ENCODE measurements at places on chromosomes 2 and 18.

DNA sequence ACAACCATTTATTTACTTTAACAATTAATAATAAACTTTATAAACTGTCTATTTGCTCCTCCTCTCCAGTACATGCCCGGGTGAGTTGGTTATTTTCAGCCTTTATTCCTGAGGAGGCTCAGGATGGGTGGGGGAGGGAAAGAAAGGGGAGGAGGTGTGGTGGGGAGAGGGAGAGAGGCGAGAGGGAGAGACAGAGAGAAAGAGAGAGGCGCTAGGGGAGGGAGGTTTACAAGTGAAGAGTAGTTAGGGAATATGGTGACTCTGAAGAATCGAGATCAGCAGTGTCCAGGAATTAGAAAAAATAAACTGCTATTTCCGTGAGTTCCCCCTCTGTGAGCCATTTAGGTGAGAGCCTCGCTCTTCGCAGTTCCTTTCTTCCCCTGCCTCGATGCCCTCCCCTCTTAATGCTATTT, 138.9 kb downstream of the MEIS1 start:
- DNase-seq, result no peak

DNA sequence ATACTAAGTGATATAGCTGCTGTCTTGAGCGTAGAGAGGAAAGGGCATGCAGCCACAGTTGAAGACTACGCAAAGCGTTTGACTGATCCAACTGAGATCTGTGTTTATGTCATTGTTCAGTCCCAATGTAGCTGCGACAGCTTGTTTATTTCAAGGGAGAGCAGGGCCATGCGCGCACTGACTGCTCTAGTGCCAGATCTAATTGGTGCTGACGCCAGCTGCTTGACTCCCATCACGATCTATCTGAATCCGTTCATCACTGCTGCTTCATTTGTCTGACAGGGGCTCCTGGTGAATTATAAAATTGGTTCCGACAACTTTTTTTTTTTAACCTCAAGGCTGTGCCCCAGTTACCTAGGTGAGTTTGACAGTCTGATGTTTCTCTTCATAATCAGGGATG, 75.7 kb downstream of the CHST9 start:
- DNase-seq, result no peak

GRCh38 chr2:182422864-182423263, 4.0 kb downstream of the PDE1A start:
- no peak for DNase-seq

- no peak for DNase-seq
Observed at GRCh38 chr2:68807821-68808266, 63.4 kb downstream of the BMP10 start.

GRCh38 chr2:232315049-232315922, 63.3 kb upstream of the ALPP start:
- DNase-seq, result peak; percentile 71

GRCh38 chr2:42141687-42142546, 27.2 kb upstream of the EML4 start:
- DNase-seq, result no peak

GRCh38 chr2:61537277-61537949, 743 bp downstream of the XPO1 start:
- DNase-seq, result peak; percentile 16

GRCh38 chr2:104757056-104757455, 96.9 kb upstream of the POU3F3 start:
- DNase-seq, result no peak

DNA sequence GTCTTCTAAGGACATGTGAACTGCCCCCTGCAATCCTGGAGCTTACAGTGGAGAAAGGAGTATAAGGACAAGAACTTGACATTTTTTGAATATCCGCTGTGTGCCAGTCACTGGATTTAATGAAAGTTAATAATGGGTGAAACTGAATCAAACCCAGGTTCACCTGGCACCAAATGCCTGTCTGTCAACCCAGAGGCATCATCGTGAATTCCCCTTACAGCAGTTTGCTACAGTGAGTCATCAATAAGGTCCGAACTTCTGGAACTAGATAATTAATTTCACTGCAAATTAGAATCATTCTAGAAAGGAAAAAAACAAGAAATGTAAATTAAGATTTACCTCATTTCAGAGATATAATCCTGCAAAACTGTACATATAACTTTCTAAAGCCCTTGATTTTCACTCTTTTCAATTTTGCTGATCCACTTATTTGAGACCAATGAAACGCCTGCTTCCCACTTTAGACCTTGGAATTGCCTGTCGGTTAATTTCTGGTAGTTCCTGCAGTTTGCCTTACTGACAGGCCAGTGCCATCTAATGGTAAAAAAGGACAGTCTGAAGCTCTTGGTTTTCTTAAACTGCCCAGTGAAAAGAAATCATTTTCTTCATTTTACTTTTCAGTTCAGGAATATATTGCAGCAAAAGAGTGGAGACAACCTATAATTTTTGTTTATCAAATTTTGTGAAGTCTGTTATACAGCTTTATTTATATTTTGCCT, 8.2 kb downstream of the DSG2 start:
- no peak for DNase-seq

DNA sequence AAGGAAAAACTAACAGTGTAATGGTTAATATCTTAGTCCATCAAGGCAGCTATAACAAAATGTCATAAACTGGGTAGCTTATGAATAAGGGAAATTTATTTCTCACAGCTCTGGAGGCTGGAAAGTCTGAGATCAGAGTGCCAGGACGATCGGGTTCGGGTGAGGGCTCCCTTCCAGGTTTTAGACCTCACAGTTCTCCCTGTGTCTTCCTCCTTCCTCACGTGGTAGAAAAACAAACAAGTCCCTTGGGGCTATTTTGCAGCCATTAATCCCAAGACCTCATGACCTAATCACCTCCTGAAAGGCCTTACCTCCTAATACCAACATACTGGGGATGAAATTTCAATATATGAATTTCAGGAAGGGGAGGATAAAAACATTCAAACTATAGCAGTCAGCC, 455.9 kb downstream of the CNTNAP5 start:
- no peak for DNase-seq

DNA sequence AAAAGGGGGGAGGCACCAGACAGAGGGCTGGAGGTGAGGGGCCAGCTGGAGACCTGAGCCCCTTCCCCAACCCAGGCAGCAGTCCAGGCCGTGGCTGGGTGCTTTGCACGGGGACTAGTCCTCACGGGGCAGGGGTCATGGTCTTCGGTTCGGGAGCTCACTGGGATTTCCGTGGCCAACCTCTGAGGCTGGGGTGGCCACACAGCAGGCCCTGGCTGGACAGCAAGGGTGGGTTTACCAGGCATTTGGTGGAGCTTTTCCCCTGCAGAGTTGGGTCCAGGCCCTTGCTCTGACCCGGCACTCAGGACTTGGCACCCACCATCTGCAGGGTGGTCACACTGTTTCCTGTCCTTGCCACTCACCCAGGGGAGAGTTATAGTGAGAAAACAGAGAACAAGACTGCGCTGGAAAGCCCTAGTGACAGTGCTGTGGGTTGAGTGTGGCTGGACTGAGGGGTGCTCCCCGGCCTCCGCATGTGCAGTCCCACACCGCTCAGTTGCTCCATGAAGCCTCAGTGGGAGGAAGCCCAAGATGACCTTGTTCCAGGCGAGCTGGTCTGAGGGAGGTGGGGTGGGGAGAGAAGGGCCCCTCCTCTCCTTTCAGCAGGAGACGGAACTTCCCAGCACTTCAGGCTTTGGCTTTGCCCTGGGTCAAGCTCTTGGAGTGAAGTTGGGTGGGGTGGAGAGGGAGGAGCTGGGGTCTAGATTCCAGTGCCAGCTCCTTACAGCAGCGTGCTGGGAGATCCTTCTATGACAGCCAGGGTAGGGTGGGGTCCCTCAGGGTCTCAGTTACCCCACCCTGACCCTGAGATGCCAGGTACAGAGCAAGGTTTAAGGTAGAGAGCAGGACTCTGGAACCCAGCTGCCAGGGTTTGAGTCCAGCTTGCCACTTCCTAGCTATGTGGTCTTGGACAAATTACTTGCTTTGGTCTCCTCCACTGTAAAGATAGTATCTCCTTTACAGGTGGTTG, 219.8 kb downstream of the DYSF start:
- DNase-seq, result no peak

GRCh38 chr2:178517496-178517895, 37.2 kb downstream of the PLEKHA3 start:
- DNase-seq, result no peak

GRCh38 chr18:3653263-3653850, 203.4 kb downstream of the TGIF1 start:
- no peak for DNase-seq

DNA sequence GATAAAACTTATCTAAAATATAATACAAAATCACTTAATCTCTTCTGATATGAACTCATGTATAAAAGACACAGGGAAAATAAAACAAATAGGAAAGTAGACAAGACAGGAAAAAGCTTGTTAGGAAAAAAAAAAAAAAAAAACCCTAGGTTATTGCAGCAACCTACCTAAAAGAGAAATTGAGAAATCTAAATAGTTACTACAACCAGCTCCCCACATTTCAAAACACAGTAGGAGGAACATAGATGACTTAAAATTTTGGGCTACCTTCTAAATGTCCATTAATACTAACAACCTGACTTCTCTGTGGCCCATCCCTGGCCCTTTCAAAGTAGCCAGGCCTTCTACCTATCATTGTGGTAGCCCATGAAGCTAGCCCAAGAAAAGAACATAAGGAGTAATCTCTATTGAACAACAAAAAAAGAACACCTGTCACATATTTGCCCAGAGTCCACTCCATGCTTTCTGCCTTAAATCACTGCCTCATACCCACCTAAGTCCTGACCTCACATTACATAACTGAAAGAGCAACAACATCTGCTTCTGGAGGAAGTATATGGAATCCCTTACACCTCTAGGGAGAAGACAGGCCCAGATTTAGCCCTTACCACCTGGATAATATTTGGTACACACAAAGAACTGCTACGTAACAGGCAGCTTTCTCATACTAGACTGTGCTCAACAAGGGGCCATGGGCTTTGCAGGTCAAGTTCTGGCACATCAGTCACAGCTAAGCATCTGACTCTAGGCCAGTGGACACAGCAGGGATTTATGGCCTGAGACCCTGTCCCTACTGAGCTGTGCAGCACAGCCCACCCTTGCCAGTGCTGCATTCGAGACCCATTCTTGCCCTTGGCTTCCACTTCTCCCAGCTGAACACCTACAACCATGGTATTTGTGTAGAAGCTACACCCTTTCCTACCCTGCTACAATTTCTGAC, 8.5 kb downstream of the SUCLG1 start:
- no peak for DNase-seq

DNA sequence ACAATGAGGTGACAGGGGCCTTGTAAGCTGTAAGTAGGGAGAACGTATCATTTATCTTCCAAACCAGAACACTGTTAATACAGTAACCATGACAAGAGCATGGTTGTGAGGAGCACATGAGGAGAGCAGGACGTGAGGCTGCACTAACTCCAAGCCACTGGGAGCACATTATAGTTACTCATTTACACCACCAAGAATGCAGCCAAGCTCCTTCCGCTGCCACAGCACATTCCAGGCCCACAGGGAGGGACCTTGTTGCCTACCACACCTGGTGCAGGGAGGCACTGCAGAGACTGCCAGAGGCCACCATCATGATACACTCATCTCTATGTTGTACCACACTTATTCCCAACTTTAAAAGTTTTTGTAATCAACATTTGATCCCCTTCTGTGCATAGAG, 13.5 kb upstream of the SFXN5 start:
- DNase-seq, result no peak

- no peak for DNase-seq
Observed at GRCh38 chr2:6443061-6443823, 422.5 kb downstream of the CMPK2 start.

GRCh38 chr18:74351354-74351753, 35.7 kb downstream of the C18orf63 start:
- DNase-seq, result no peak

GRCh38 chr2:8028436-8028835, 653.4 kb upstream of the ID2 start:
- DNase-seq, result no peak

DNA sequence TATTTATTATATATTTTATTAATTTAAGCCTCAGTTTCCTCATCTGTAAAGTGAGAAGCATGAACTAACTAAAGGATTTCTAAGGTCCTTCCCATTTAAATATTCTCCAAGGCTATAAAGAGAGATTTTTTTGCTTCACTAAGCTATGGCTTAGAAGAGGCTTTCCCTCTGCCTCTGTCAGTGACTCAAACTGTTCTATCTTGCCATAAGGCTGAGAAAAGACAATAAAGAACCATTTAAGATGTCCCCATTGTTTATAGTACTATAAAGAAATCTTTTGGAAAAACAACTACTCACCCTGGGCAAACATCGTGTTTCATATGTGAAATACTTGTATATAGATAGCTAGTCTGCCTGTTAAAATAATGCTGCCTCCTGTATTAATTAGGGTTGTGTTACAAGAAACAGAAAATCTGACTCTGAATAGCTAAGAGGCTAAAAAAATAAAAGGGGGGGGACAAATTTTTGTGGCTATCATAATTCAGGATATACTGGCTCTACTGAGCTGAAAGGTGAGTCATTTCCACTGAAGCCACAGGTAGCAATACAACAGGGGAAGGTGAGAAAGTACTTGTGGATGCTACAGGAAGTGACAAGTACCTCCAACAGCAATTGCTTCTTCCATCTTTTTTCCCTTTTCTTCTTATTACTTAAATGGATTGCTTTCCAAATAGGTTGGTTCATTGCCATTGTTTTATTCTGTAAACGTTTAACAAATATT, 25.4 kb downstream of the EPHA4 start:
- DNase-seq, result no peak

DNA sequence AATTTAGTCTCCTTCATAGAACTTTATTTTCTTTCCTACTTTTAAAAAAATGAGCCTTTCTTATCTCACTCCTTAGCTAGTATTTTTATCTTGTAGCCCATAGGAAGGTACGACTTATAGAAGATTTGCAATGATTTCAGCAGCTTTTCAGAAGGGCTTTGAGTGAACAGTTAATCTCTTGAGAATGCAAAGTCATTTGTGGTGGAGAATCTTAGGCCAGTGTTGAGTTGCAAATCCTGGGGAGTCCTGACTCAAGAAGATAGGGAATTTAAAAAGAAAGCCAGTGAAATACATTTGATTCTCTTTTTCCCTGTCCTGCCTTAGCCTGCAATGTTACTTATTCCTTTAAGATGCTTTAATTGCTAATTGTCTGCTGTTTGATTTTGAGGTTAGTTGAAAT, 33.6 kb downstream of the LYPD6 start:
- no peak for DNase-seq

GRCh38 chr18:33470216-33470615, 29.7 kb upstream of the CCDC178 start:
- no peak for DNase-seq

GRCh38 chr18:5297597-5297996, 2.1 kb upstream of the ZBTB14 start:
- DNase-seq, result no peak

DNA sequence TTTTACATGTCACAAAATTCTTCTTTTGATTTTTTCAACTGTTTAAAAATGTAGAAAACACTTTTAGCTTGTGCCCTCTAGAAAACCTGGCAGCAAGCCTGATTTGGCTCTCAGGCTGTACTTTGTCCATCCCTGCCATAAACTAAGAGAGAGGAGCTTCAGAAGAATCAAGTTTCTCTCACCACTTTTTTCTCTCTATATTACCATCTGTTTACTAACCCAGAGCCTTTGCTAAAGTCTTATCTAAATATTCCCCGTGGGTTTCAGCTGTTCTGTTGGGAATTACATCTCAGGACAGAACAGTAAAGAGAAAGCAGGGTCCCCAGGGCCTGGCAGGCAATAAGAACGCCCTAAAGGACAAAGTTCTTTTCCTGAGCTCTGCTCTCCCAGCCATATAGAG, 409.1 kb upstream of the CRIM1 start:
- DNase-seq, result no peak
